Adrenal gland (tissue), 19 donors: ENCODE measurements at places on chromosomes 7 and 10. TPM values are rescaled to one million over a fixed set of nuclear protein-coding genes. Genes with fewer than 3 reads are reported as not detected.

- no peak for DNase-seq
Observed at GRCh38 chr10:28276384-28276783, 26.5 kb downstream of the MPP7 start.

- DNase-seq = peak; percentile 51
Observed at GRCh38 chr10:99983280-99983988, 26.3 kb downstream of the DNMBP start.

DNA sequence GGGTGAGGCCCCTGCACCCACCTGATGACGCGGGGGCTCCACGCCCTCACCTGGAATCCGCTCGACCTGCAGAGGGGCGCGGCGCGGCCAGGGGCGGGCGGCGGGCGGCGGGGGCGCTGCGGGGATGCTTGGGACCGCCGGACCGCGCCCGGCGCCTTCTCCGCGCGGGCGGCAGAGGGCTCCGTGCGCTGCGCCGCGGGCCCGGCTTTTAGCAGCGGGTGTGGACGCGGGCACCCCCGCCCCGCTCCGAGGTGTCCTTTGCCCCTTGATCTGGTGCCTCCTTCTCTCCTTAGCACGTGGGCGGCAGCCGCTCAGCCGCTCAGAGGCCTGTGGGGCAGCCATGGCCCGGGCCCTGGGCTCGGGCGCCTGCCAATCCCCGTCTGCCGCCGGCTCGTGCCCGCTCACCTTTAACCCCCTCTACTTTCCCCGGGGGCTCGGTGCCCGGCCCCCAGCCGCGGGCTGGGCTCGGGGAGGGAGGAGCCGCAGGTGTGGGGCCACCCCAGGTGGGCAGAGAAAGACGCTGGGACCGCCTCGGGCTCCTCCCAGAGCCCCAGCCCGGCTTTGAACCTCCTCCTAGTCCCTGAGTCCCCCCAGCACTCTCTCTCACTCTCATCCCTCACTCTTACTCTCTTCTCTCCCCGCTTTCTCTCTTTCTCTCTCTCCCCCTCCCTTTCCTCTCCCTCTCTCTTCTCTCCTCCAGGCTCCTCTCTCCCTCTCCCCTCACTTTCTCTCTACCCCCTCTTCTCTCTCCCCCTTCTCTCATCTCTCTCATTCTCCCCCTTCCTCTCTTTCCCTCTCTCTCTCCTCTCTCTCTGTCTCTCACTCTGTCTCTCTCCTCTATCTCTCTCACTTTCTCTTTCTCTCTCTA, 19.7 kb upstream of the VPS37D start:
- peak; percentile 26 for DNase-seq

DNA sequence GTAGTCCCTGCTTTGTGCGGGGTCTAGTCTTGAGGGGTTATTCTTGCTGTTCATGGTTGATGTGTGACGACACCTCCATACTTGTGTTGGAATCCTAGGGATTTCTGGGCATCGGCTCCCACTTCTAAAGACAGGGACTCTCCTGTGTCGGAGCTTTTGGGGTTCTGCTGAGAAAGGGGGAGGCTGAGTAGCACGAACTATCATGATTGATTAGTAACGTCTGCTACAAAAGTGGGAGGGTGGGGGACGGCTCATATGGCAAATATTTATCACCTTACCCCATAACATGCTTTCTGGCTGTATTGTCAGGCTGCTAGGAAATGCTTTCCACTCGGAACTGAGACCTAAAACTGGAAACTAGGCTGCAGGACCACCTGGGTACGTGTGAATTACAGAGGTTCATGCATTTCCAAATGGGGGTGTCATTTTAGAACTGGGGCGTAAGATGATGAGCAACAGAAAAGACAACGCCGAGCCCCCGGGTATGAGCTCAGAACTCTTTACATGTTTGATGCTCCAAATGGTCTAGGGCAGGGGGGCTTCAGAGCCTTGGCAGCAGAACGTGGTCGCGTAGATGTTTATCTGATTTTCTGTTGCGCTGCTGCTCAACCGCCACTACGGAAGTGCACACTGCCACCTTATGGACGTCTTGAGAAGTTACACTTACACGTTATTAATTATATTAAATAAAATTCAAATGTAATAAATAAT, 15.1 kb upstream of the NME8 start:
- peak; percentile 21 for DNase-seq

DNA sequence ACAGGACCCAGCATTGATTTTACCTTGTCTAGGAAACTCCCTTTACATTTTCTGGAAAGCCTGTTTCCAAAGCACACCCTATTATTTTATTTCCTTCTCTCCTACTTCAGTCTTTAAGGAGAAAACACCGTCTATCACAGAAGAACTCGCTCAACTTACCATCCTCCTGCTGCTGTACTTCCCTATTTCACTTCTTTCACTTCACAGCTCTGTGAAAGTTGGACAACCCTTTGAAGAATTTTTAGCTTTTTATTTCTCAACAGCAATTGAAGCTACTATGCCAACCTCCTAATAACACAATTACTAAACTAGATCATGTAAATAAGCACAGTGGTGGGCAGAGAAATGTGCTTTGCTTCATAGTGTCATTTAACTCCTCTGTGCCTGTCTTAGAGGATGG, 166.5 kb downstream of the TFEC start:
- no peak for DNase-seq

- DNase-seq = no peak
Observed at GRCh38 chr7:102451371-102452054, 13.2 kb downstream of the ALKBH4 start.

- DNase-seq = no peak
Observed at GRCh38 chr7:102318482-102318971, 31.9 kb downstream of the SH2B2 start.

ITIH5 gene
- 1.3 TPM for total RNA-seq

DNA sequence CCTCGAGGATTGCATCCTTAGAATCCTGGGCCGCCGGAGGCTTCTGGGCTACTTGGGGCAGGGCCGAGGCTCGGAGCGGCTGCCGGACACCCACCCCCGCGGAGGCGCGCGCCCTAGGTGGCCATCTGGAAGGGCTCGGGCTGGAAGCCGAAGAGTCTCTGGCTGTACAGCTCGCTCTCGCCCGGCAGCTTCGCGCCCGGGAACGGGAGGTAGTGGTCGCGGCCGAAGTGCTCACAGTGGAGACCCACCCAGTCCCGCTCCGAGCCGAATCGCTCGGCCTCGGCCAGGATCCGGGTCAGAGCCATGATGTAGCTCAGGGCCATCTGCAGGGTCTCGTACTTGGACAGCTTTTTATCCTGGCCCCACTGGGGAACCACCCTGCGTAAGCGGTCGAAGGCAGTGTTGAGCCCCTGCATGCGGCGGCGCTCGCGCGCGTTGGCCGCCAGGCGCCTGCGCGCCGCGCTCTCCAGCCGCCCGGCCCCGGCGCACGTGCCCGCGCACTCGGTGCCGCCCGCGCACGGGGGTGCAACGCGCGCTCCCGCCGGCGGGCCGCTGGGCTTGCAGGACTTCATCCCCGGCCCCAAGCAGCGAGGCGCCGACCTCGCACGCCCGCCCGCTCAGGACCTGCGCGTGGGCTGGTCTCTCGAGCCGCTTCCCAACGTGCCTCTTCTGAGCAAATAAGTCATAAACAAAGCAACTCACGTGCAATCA, 652 bp downstream of the ATOH7 start:
- DNase-seq = peak; percentile 51

CNTNAP2 gene
- total RNA-seq = 1.1 TPM

GRCh38 chr10:102705531-102705930, 8.7 kb downstream of the ARL3 start:
- DNase-seq = no peak

POLR2J gene
- total RNA-seq = 32.5 TPM

GIMAP4 gene
- 32.0 TPM for total RNA-seq

DNA sequence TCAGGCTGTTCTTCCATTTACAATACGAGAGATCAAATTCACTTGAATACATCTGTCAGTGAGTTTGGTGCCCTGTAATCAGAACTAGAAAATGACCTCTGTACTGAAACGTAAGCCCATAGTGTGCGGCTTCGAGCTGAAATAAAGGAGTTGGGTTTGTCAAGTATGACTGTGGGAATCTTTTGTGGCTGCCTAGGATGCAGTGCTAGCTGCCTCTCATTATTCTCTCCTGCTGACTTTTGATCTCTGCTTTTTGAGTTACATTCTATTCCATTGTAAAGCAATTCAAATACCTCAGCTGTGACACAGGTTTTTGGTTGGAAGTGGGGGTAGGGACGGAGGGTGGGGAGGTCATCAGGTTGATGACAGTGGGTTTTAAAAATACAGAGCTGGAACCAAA, 40.4 kb downstream of the ICA1 start:
- no peak for DNase-seq

- no peak for DNase-seq
Observed at GRCh38 chr7:69476416-69476815, 121.9 kb upstream of the AUTS2 start.

DNA sequence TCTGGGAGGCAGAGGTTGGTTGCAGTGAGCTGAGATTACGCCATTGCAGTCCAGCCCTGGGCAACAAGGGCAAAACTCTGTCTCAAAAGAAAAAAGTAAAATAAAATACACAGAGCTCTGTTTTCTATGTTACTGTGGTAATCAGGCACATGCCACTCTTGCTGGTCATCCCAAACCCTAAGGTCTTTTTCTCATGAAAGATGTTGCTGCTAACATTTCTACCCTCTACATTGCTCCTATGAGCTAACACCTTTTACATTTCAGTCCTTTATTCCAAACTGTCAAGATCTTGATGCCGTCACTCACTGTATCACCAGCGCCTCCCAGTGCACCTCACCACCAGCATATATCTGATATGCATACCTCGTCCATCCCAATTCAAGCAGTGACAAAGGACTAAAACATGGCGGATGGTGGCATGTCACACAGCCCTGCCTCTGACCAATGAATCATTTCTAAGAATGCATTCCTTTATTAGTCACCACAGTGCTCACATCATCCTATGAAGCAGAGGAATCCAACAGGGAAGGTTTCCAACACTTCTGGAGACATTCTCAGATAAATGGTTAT, 4.3 kb downstream of the DAGLB start:
- peak; percentile 67 for DNase-seq

CALHM1 gene
- total RNA-seq = not detected

- DNase-seq = no peak
Observed at GRCh38 chr10:50260791-50261281, 9.5 kb upstream of the ASAH2 start.

- DNase-seq = no peak
Observed at GRCh38 chr10:119278126-119278709, 70.8 kb downstream of the GRK5 start.

- no peak for DNase-seq
Observed at GRCh38 chr7:94580601-94581000, 71.0 kb downstream of the CASD1 start.

GRCh38 chr7:143205560-143206293, 16.1 kb upstream of the TAS2R40 start:
- peak; percentile 39 for DNase-seq

VPS26A gene
- 27.7 TPM for total RNA-seq

GRCh38 chr7:84368122-84368521, 173.5 kb upstream of the SEMA3A start:
- no peak for DNase-seq

GRCh38 chr7:5357951-5358350, 65.7 kb downstream of the TNRC18 start:
- no peak for DNase-seq

GRCh38 chr10:61832866-61833481, 68.5 kb upstream of the ARID5B start:
- DNase-seq = no peak

- no peak for DNase-seq
Observed at GRCh38 chr10:129322933-129323820, 143.9 kb upstream of the MGMT start.

GRCh38 chr10:88991899-88992320, 1.3 kb downstream of the FAS start:
- no peak for DNase-seq

DNA sequence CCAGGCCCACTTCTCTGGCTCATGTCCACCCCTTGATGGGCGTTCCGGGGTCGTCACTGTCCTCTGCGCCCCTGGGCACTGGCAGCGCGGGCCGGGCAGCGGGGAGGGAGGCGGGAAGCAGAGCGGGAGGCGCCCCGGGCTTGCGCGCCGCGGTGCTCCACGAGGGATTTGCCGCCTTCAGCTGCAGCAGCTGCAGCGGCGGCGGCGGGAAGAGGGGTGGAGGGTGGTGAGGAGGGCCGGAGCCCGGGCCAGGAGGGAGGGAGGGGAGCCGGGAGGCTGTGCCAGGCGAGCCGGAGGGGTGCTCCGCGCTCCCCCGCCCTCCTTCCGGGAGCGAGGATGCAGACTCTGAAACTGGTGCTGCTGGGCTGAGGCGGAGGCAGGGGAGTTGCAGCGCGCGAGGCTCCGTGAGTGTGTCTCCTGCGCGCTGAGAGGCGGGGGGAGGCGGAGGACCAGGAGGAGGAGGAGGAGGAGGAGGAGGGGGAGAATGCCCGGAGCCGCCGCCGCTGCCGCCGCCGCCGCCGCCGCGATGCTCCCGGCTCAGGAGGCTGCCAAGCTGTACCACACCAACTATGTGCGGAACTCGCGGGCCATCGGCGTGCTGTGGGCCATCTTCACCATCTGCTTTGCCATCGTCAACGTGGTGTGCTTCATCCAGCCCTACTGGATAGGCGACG, at the start of gene LHFPL3:
LHFPL3 (plus strand) TSS at position 308 of the 674 bp plus-strand sequence.
- DNase-seq = no peak
